CD4-positive, alpha-beta T cell treated with Interleukin-15 for 1 hour (primary cell): ENCODE measurements at places on chromosomes 13 and 19.

DNA sequence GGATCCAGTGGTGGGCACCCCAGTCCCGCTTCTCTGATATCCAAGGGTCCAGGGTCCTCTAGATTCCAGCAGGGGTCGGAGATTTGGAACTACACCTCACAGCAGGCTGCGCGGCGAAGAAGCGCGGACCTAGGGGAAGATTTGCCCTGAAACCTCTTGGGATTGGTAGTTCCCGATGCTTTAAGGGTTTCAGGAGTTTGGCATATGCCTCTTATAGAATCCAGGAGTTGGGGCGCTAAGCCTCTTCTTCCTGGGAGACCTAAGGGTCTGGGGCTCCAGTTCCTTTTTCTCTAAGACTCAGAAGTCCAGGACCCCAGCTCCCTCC is 349 bp downstream of the BCL2L12 start:
- no peak for DNase-seq

GRCh38 chr13:96898646-96899254 is 95.5 kb downstream of the OXGR1 start:
- no peak for DNase-seq

- no peak for DNase-seq
Measured at GRCh38 chr19:29810504-29810871, 1.3 kb upstream of the CCNE1 start.

GRCh38 chr19:12995596-12996405 is 526 bp downstream of the NFIX start:
- no peak for DNase-seq

DNA sequence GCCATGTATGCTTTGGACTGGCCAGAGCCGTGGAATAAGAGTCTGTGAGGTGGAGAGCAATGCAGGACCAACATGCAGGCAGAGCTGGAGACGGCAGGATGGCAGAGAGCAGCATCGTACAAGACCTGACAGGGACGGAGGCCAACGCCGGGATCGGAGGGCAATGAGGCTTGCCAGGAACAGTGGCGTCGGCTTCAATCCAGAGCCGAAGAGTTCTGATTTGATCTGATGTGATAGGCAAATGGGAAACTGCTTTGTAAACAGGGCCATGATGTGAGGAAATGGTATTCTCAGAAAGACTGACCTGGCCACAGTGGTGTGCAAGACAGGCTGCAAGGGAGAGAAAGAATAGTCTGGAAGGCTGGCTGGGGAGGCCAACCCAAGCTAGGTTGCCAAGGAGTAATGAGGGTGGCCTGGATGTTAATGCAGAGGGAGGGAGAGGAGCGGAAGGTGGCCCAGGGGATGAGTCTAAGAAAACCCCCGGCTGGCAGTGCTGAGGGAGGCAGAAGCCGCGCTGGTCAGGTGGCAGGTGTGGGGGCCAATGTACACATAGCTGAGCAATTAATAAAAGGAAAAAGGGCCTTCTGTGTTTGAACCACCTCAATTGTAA is 26.7 kb downstream of the RCBTB2 start:
- no peak for DNase-seq

- peak; percentile 46 for DNase-seq
Measured at GRCh38 chr19:34120846-34121639, 51.3 kb upstream of the LSM14A start.

- DNase-seq = no peak
Measured at GRCh38 chr19:9941671-9942070, 5.4 kb upstream of the OLFM2 start.

GRCh38 chr19:34225659-34226015 is 28.7 kb upstream of the GARRE1 start:
- no peak for DNase-seq

DNA sequence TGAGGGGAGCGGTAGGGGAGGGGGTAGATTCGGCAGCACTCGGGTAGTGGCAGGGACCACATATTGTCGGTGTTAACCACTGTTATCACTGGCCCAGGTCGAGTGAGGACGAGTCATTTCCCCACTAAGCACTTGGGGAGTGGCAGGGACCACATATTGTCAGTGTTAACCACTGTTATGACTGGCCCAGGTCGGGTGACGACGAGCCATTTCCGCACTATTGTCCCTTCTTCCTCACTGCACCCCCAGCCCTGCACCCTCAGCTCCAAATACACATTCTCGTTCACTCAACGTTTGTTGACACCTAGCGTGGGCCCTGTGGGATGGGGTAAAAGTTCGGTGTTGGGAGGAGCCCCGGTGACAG is 467 bp upstream of the CLN5 start:
- peak; percentile 86 for DNase-seq

GRCh38 chr13:51887468-51887867 is 25.7 kb downstream of the CCDC70 start:
- DNase-seq = no peak

- DNase-seq = peak; percentile 45
Measured at GRCh38 chr19:53908106-53908934, 758 bp upstream of the CACNG7 start.

- DNase-seq = no peak
Measured at GRCh38 chr13:100666124-100666523, 8.5 kb downstream of the TMTC4 start.

DNA sequence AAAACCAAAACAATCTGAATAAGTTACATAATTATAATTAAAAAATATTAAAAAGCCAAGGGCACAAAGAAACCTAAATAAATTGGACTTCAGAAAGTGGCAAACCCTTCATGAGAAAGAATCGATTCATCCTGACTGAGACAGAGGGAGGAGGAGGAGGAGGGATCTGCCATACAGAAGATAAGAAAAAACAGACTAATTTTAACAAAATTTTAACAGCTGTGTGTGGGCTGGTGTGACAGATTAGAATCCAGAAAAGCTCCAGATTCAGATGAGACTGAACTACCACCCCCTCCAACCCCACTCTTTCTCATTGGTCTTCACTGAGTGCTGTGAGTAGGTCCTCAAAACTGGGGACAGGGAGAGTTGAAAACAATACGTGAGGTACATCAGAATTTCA is 111.5 kb upstream of the HTR2A start:
- no peak for DNase-seq

DNA sequence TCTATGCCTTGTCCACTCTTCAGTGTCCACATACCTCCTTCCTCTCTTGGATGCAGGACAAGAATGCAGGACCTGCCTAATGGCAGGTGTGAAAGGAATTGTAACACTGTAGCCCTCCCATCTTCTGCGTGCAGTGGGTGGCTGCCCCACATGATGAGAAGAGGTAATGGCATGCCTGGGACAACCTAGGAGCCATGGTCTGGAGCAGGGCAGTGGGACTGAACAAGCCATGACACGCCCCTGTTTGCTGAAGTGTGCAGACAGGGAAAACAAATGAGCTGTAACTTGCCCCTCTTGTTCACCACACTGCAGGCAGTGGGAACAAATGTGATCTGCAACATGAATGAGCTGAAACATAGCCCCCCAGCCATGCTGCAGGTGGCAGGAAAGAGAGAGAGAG is 192.2 kb downstream of the PCDH17 start:
- DNase-seq = no peak

GRCh38 chr19:1970003-1970805 is 29.2 kb downstream of the CSNK1G2 start:
- no peak for DNase-seq

DNA sequence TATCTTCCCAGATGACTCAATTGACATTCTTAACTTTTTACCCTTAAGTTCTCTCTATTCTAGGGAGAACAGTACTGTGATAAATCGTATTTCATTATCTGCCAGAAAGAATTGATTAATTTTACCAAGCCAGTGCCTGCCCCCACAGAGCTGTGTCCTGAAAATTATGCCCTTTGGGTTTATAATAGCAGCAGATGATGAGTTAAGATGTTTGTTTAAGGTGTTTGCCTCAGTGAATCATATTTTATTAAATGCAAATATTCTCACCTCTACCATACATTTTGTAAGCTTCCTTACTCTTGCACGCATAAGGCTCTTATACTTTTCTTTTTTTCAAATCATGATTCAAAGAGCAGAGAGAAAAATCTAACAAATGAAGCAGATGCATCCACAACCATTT is 318.6 kb downstream of the DCT start:
- no peak for DNase-seq

GRCh38 chr13:80338781-80339562 is 2.0 kb downstream of the SPRY2 start:
- peak; percentile 40 for DNase-seq

DNA sequence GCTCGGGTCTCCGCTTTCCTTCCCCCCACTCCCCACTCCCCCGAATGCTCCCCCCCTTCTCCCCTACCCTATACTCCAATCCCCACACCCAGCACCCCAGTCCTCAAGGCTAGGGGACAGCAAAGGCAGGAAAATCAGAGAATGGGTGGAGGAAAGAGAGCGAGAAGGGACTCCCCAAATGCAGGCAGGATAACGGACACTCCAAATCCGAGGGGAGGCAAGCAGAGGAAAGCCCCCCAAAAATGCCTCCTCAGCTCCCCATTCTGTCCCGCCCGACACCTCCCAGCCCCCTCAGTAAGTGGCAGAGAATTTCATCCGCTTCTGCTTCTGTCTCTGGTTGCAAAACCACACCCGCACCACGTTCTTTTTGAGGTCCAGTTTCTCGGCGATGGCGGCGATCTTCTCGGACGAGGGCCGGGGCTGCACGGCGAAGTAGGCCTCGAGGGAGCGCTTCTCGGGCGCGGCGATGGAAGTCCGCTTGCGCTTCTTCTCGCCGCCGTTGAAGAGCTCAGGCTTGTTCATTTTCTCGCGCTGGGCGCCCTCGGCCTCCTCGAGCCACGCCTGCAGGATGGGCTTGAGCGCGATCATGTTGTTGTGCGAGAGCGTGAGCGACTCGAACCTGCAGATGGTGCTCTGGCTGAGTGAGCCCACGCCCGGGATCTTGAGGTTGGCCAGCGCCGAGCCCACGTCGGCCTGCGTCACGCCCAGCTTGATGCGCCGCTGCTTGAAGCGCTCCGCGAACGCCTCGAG is 2.1 kb downstream of the POU4F1 start:
- DNase-seq = no peak

DNA sequence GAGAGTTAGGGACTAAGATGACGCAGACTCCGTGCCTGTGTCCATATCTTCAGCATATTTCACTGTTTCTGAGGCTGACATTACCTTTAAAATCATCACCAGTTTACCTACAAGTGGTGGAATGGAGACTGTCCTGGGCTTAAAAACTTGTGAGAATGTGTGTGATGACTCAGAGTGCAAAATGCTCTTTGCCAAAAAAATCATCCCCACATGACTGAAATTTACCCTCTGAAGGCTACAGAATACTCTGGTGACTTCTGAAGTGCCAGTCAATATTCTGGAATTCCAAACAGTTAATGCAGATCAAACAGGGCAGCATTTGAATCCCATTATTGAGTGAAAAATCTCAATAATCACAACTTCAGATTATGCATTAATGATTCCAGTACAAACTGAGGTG is 901.4 kb downstream of the EFNB2 start:
- DNase-seq = no peak

DNA sequence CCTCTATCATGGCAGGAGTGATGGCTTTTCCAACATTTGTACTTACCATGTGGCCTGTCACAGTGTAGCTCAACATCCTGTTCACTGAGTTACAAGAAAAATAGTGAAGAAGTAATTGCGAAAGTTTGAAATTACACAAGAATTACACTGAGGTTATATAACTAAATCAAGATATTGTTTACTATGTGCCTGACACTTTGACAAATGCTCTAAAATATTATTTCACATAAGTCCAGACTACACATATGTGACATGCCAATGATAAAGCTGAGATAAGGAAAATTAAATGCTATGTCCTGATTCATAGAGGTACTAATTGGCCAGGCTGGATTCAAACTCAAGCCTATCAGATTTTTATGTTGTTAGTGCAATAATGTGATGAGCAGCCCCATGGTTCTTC is 451.7 kb downstream of the PCDH9 start:
- no peak for DNase-seq

- DNase-seq = no peak
Measured at GRCh38 chr19:52658595-52658994, 20.4 kb upstream of the ZNF83 start.

DNA sequence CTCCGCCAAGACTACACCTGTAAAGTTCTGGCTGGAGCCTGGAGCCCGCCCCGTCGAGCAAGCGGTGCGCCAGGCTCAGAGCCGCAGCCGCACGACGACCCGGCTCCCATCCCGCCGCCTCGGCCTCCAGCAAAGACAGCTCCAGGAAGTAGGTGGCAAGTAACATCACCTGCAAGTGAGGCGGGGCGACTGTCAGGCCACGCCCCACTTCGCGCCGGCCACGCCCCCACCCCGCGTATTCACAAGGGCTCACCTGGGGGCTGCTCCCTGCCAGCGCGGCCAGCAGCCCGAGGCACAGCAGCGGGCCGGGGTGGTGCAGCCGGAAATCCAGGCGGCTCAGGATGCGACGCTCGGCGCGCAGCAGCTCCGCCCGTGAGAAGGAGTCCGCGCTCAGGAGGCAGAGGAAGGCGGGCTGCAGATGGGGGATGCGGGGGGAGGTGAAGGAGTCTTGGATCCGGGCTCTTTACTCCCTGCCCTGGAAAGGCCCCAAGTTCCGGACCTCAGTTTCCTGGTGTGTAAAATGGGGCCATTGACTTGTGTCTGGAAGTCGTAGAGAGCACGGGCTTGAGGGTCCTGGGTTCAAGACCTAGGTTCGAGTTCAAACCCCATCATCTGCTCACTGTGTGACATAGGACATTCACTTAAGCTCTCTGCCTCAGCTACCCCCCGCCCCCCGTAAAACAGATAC is 3.2 kb downstream of the CCNP start:
- peak; percentile 27 for DNase-seq

GRCh38 chr13:76854894-76855293 is 31.3 kb downstream of the KCTD12 start:
- no peak for DNase-seq

- no peak for DNase-seq
Measured at GRCh38 chr19:14427461-14427860, 5.6 kb upstream of the PKN1 start.

DNA sequence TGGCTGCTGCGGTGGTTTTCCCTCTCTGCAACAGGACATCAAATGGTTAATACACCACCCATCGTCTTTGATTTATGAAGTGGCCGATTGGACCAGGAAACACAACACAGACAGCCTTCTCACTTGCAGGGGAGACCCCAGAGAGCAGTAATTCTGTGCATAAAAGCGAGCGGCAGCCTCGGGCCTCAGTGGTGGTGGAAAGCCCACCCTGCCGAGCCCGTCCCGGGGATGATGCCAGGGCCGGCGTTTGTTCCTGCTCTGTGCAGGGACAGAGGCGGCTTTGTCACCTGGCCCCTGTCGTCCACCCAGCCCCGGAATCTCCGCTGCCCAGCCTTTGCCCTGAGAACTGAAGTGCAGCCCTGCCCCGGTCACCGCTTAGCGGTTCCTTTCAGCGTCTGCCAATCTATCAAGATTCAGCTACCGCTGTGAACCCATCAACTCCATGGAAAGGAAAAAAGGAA is 184.4 kb downstream of the TSHZ3 start:
- DNase-seq = no peak

DNA sequence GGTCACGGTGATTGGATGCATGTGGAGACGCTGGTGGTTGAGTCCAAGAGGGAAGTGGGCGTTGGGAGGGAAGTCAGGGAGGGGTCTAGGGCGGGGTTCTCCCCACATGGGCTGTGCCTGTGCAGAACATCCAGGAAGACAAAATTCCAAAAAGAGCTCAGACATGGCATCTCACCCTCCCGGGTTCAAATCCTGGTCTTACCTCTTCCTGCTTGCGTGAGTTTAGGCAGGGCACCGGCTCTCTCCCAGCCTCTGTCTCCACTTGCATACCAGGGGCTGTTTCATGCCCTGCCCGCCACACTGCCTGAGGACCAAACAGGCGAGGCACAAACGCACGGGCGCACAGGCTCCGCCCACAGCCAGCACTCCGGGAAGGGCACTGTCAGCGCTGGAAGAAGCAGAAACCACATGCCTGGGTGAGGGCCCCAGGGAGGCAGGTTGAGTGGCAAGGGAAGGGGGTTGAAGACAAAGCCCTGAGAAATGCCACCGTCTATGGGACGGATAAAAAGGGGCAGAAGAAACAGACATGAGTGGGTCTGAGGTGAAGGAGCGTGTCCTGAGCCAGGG is 123.6 kb upstream of the SOX1 start:
- DNase-seq = no peak
